ENCODE measurements at places on chromosomes 7 and 10.

- DNase-seq, result no peak
These were observed 37.2 kb upstream of the SVIL start for GRCh38 chr10:29671968-29672367.

GRCh38 chr7:3300221-3300650, 816 bp upstream of the SDK1 start:
- DNase-seq, result no peak

DNA sequence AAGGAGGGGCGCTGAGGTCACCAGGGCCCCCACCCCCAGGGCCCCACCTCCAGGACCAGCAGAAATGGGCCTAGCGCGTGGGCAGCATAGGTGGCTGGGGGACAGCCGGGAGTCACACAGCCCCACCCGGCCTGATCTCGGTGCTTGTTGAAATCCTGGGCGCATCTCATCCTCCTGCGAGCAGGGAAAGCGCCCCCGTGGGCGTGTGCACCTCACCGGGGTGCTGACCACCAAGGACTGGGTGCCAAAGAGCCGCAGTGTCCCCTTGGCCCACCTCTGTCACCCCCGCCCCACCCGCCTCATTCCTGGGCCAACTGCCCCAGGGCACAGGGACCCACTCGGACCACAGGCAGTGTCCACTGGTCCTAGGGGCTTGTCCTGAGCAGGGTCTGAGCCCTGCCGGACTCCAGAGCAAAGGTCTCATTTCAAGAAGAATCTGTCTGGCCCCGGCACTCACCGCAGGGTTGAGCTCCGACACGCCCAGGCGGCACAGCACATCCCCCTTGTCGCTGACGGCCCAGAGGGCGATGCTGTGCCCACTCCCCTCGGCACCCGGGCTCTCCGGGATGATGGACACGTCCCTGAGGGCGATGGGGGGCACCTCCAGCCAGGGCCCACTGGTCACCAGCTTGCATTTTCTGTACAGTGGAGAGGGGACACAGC, 11.4 kb downstream of the BHLHA15 start:
- no peak for DNase-seq

- no peak for DNase-seq
These were observed 146.3 kb downstream of the HIBADH start for GRCh38 chr7:27516421-27516820.

GRCh38 chr7:21746949-21747348, 198.8 kb downstream of the CDCA7L start:
- no peak for DNase-seq

DNA sequence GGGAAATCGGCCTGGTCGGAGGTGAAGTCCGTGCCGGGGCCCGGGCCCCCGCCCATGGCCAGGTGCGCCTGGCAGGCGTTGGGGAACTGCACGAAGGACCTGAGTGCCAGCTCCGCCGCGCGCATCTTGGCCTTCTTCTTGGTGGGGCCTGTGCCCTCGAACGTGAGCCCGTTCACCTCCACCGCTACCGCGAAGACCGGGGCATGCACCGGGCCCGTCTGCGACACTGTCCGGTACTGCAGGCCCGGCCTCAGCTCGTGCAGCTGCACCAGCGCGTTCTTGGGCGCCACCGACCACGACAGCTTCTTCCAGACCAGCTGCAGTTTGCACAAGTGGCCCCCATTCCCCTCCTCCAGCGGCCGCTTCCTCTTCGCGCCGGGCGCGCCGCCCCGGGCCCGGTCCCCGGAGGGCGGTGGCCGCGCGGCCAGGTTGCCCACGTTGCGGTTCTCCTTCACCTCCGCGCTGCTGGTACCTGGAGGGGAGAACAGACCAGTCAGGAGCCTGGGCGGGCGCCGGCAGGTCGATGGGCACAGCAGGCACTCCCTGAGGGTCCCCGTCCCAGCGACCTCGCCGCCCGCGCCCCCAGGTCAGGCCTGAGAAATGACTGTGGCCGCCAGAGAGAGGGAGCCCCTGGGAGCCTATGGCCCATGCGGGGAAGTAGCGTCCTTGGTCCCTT, 307.4 kb downstream of the WDR37 start:
- DNase-seq, result no peak

DNA sequence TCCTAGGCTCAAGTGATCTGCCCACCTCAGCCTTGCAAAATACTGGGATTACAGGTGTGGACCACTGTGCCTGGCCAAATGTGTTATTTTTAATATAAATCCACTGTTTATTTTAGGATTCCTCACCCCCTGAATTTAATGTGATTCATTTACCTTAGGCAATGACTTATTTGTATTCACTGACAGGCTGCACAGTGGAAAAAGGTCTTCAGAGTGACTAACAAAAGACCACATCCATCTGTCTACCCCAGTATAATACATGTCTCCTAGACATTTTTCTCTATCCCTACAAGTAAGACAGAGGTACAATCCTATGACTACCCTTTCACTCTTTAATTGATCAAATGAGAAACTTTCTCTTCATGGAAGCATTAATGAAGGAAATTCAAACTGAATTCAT, 230.2 kb downstream of the AHR start:
- no peak for DNase-seq

GRCh38 chr7:85765698-85766298, 578.9 kb upstream of the SEMA3D start:
- DNase-seq, result no peak

GRCh38 chr10:59434463-59435321, 72.3 kb upstream of the FAM13C start:
- no peak for DNase-seq

DNA sequence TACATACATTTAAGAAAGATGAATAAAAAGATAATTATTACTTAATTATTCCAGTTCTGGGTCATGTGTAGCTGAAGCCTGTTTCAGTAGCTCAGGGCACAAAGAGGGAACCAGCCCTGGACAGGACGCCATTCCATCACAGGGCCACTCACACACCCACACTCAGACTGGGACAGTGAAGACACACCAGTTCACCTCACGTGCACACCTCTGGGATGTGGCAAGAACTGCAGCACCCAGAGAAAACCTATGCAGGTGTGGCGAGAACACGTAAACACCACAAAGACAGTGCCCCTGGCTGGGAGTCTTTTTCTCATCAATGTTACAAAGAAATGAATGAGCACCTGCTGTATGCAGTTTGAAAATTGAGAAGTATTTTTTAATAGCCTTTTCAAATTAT, 1.6 kb upstream of the IDI1 start:
- no peak for DNase-seq

GRCh38 chr7:24346129-24346528, 62.1 kb downstream of the NPY start:
- no peak for DNase-seq

GRCh38 chr7:60017-60675, 132.2 kb upstream of the FAM20C start:
- no peak for DNase-seq

DNA sequence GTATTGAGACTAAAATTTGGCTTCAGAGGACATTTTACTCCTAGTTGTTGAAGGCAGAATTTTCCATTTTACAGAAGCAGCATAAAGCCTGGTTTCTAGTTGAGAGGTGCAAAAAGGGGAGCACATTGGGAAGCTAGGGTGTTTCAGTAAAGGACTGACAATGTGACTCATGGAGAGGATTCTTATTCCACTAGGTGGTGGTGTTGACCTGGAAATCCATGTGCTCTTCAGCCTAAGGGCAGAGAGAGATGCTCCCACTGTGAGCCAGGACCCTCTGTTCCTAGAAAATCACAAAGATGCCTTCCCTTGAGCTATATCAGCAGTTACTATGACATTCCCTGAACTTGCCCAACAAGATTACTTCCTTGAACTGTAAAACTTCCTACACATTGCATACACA, 687.8 kb downstream of the IPMK start:
- peak; percentile 7 for DNase-seq

- peak; percentile 85 for DNase-seq
These were observed 74.3 kb downstream of the SAMD9 start for GRCh38 chr7:93043385-93043985.

- no peak for DNase-seq
These were observed 1.3 kb upstream of the TM9SF3 start for GRCh38 chr10:96588060-96588554.

GRCh38 chr7:150753826-150754603, 16.8 kb downstream of the GIMAP5 start:
- no peak for DNase-seq

DNA sequence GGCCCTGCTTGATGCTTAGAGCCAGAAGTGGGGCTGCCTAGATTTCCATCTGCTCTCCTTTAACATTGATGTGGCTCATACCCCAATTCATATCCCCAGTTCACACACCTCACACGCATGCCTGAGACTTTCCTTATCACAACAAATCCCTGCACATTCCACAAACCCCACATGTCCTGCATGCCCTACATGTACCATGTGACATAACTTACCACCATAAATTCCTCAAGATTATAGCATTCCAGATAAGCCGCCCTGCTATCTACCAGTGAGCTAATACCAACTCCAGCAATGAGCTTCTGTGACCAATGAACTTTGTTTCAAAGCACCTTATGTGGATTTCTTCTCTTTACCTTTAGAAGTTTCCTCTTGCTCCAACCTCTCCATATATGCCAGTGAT, 104.7 kb upstream of the RAB11FIP2 start:
- DNase-seq, result no peak

DNA sequence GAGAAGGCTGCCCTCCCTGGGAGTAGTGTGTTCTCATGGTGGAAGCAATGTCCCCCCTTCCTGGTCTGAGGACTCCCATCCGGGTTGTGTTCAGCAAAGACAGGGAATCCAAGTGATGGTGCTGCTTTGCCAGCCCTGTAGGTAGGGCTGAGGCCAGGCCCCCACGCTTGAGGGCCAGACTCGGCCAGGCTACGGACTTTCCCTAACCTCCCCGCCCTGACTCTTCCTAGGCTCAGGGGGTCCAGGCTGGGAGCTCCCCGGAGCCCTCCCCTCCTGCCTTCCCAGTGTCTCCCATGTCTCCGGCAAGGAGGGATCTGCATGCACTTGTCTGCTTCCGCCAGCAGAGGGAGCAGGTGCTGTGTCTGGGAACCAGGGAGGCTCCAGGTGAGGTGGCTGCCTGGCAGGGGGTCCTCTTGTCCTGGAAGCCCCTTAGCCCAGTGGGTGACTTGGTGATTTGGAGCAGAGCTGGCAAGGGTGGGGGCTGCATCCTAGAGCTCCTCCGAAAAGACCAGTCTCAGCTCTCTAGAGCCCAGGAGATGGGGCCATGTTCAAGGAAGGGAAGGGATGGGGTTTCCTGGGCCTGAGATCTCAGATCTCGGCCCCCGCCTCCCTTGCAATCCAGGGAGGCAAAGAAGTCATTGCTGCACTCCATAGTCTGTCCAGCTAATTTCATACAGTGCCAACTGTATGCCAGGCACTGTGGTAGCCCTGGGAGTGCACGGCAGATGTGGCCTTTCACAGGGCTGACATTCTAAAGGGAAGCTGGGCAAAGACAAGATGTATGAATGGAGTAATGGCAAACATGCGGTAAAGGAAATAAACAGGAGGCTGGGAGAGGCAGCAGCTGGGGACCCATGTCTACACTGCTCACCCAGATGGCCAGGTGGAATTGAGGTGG, 20.3 kb upstream of the SFRP5 start:
- DNase-seq, result peak; percentile 90

GRCh38 chr10:79069325-79070080, 737 bp downstream of the ZMIZ1 start:
- peak; percentile 82 for DNase-seq

DNA sequence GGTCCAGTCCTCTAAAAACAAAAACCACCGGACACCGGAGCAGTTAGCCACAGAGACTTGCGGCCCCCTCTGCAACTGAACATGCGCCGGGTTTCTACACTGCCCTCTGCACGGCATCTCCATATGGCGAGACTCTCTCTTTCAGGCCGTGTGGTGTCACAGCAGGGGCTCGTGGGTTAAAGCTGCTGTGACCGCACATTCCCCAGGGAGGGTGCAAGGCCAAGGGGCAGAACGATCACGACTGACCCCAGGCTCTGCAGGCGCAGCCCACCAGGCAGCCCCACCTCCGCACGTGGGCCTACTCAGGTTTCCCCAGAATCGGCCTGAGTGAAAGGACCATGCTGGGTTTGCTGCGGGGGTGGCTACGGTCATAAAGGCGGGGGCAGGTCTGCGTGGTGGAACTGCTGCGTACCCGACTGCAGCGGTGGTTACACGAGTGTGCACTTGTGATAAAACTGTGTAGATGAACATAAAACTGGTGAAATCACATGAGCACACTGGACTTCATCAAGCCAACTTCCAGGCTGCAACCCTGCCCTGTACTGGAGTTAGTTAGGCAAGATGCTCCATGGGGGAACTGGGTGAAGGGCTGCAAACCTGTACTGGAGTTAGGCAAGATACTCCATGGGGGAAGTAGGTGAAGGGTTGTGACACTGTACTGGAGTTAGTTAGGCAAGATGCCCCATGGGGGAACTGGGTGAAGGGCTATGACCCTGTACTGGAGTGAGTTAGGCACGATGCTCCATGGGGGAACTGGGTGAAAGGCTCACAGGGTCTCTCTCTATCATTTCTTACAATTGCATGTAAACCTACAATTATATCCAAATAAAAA, 81.4 kb upstream of the PPP2R2D start:
- DNase-seq, result no peak

DNA sequence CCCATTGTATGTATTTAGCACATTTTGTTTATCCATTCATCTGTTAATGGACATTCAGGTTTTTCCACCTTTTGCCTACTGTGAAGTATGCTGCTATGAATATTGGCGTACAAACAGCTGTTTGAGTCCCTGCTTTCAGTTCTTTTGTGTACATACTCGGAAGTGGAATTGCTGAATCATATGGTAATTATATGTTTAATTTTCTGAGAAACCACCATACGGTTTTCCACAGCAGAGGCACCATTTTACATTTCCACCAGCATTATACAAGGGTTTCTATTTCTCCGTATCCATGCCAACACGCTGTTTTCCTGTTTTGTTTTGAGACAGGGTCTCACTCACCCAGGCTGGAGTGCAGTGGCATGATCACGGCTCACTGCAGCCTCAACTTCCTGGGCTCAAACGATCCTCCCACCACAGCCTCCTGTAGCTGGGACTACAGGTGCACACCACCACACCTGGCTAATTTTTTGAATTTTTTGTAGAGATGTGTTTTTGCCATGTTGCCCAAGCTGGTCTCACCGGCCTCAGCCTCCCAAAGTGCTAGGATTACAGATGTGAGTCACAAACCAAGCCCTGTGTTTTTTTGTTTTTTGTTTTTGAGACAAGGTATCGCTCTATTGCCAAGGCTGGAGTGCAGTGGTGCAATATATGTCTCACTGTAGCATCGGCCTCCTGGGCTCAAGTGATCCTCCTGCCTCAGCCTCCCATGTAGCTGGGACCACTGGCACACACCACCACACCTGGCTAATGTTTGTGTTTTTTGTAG, 22.1 kb upstream of the FBXW4 start:
- no peak for DNase-seq

GRCh38 chr10:119735451-119735850, 9.6 kb downstream of the INPP5F start:
- DNase-seq, result no peak

GRCh38 chr7:2873686-2874551, 29.8 kb upstream of the GNA12 start:
- peak; percentile 70 for DNase-seq

Data from GM03348 (cell line).